ENCODE measurements at places on chromosomes 3 and 15.

DNA sequence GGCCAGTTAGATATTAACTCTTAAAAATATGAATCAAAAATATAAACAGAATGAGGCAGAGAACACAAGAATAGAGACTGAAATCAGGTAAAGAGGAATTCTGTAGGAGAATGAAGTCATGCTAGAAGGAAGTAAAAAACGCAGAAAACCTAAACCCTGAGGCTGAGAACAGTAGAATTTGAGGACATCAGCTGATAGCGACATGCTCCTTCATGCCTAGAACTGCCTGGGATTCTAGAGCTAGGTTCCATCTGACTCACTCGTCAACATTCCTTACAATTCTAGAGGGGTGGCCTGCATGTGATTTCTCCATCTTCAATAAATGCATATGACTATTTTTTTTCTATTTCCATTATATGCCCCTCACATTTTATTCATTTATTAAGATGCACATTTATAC, 343.0 kb downstream of the ROBO1 start:
- DNase-seq: no peak

- DNase-seq: no peak
Observed at GRCh38 chr3:145134738-145135137, 1026.2 kb downstream of the PLOD2 start.

- DNase-seq: no peak
Observed at GRCh38 chr3:133883641-133884040, 12.0 kb downstream of the RAB6B start.

DNA sequence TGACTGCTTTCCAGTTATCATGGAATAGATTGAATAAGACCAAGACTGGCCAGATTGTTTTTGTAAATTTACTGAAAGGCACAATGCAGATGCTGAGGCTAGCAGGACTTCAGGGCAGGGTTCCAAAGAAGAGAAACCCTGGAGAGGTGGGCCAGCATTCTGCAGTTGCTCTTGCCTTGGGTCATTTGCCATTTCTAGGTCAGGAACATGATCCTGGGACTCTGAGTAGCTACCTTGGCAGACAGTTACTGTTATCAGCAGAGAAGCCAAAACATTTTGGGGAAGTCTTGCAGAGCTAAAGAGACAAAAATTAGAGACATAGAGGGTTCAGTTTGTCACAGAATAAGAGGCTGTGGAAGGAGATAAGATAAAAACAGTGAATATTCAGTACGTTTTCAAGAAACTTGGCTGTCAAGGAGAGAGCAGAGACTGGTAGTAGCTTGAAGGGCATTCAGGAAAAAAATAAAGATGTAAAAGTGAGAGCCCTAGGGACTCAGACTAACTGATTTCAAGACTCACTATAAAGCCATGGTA, 46.8 kb upstream of the MYRIP start:
- no peak for DNase-seq

DNA sequence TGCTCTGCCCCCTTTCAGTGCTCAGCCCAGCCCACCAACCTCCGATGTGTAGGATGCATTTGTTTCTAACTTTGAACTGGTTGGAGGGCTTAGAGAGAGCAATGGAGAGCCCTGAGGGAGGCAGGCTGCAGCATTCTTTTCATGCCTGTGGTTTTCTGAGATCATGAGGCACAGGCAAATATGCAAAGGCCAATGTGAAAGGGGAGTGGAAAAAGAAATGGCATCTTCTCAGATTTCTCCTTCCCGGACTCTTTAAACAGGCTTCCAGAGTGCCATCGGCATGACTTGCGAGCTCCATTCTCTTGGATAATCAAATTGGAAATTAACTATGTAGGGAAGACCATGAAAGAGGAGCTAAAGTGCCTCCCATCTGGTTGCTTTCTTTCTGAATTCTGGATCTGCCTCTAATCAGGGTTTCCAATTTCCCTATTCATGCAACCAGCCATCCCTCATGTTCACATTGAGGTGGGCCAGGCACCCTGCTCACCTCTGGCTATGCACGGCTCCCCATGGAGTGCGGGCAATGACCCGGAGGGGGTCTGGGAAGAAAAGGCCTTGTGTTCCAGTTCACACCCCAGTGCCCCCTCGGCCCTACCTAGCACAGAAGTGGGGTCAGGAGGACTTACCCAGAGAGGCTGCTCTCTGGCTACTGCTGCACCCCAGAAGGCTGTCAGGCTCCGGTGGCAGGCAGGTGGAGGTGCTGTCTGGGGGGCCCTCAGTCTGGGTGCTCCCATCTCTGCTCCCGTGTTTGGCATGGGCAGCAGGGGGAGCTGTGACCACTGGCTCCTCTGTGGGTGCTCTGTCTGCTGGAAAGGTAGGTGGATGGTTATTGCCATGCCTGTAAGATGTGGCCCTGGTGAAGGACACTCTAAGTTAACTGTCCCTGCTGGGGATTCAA, 16.1 kb downstream of the AMOTL2 start:
- DNase-seq: peak; percentile 29

GRCh38 chr3:197748597-197749314, 927 bp upstream of the FYTTD1 start:
- DNase-seq: no peak

- no peak for DNase-seq
Observed at GRCh38 chr3:181694805-181695660, 16.7 kb upstream of the SOX2 start.

Measured in DND-41 (cell line).